ENCODE measurements at places on chromosomes 7 and 10. TPM values are rescaled to one million over a fixed set of nuclear protein-coding genes. Genes with fewer than 3 reads are reported as not detected.
A peak's percentile ranks its signal among the peaks of the same experiment; 100 is the strongest.

Gene CWF19L1
- 25.1 TPM for total RNA-seq

DNA sequence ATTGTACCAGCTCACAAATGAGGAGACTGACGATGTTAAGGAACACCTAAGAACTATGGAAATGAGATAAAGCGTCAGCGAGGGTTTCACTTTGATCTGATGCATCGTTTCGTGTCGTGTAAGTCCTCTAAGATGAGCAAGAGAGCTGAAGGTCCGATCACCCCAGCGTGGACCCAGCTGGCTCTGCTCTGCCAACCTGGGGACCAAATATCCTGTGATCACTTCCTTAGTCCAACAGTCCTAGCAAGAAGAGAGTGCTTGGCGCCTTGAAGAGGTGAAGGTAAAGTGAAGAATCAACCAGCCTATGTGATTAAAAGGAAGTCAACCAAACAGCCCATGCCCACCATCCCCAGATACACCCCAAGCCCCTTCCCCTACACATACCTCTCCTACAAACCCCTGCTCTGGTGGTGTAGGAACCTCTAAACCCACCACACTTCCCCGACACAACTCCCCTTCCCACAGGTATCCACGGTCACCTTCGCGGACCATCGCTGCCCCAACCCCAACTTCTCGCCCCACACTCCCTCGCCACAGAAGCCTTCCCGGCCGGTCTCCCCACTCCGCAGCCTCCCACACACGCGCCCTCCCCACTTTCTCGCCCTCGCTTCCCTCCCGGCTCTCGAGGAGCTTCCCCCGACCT lies 722 bp downstream of the UPF2 start:
- peaks cover 5% of the 10 kb centered on the region for H3K36me3 ChIP-seq
- peaks cover 7% of the 10 kb centered on the region for H3K27me3 ChIP-seq
- H3K4me3 ChIP-seq, result peak overlapping the region; percentile 98
- no peak for DNase-seq
- peak overlapping the region; percentile 96 for H3K27ac ChIP-seq

DNA sequence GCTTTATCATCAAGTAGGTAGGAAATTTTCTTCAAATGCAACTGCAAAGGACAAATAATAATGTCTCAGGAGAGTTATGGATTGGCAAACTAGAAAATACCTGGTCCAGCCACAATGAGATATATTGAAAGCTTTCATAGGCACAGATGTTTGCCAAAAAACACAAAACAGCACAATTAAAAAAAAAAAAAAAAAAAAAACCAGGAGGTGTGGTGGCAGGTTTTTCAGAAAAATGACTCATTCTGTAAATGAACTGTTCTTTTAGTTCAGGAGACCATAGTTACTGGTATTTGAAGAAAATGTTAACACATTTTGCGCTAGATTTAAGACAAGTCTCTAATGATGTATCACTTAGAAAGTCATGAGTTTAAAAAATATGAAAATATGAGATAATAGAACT lies 55.0 kb upstream of the JCAD start:
- H3K27ac ChIP-seq, result no peak overlapping the region
- H3K36me3 ChIP-seq, result peaks cover 4% of the 10 kb centered on the region
- peaks cover 17% of the 10 kb centered on the region for H3K4me1 ChIP-seq
- DNase-seq, result no peak

DNA sequence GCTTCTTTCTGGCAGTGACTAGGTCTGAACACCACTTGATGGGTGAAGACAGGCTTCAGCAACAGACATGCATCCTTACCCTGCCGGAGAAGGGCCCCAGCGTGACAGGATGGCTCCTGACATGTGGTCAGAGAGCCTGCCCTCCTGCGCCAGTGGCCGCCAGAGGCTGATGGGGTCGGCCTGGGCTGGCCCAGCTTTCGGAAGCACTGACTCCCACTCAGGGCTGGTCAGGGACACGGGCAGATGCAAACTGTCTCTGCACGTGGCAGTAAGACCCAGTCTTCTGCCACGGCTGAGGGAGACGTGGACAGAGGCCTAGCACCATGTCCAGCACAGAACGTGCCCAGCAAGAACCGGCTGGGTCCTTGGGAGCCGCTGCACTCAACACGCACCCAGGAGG lies 10.2 kb downstream of the TUBGCP2 start:
- DNase-seq, result no peak
- H3K36me3 ChIP-seq, result peaks cover 4% of the 10 kb centered on the region
- H3K27ac ChIP-seq, result no peak overlapping the region

- H3K4me3 ChIP-seq, result no peak overlapping the region
- DNase-seq, result no peak
- H3K4me1 ChIP-seq, result no peaks in the 10 kb centered on the region
- H3K27ac ChIP-seq, result no peak overlapping the region
These were observed 40.5 kb downstream of the NRG3 start for GRCh38 chr10:81915504-81915897.

- no peaks in the 10 kb centered on the region for H3K27me3 ChIP-seq
- H3K4me1 ChIP-seq, result no peaks in the 10 kb centered on the region
- H3K27ac ChIP-seq, result no peak overlapping the region
- no peak overlapping the region for H3K4me3 ChIP-seq
- no peak for DNase-seq
These were observed 32.1 kb downstream of the PLCE1 start for GRCh38 chr10:94025806-94026205.

All from type B pancreatic cell (in vitro differentiated cells).